ENCODE measurements at places on chromosomes 13 and 19. TPM values are rescaled to one million over a fixed set of nuclear protein-coding genes. Genes with fewer than 3 reads are reported as not detected.

NXNL1 gene
- total RNA-seq, result 0.24 TPM

ACER1 gene
- total RNA-seq, result not detected

PSG11 gene
- not detected for total RNA-seq

YJEFN3 gene
- 5.8 TPM for total RNA-seq

DNA sequence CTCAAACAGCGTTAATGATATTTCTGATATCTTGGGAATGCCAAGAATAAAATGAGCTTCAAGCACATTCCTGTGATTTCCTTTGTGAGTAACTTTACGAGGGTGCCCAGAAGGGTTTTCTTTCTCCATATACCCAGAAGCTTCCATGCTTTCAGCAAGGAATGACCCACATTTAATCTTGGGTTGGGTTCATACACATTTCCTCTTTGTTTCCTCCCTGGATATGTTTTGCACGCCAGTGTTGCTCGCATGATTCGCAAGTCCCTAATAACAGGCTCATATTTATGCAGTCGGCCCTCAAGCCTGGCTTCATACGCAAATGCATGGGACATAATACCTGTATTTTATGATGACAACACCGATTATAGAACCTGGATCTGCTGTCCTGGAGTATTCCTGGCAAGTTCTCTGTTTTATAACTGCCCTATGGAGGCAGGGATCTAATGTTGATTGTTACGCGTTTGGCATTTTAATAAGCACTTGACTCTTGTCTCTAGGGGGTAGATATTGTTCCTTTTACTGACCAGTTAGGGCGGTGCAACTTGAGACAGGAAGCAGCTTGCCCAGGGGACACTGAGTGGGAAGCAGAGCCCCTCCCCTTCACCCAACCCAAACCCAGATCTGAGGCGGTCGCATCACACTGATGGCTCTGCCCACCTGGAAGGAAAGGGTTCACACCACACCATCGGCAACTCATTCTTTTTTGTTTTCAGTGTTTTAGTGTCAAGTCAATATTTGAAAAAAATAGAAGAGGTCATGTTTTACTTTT is 220.4 kb upstream of the SOX1 start:
- DNase-seq, result no peak

GRCh38 chr19:5955636-5955935 is 22.4 kb downstream of the RANBP3 start:
- no peak for DNase-seq

DNA sequence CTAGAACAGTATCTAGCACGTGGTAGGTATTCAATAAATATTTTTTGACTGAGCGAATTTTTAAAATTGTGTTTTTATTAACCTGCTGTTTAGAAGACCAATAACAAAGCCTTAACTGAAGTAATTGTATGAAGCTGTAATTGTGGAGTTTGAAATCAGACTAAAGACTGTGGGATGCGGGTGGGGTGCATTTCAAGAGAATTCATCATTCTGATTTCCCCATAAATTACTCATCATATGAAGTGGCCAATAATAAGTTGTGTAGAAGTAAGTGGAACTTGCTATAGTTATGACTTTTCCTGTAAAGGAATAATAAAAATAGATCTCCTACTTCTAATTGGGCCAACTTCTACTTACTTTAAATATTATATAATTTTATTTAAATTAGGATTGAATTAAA is 449.3 kb downstream of the PCDH9 start:
- DNase-seq, result no peak

GRCh38 chr19:10288662-10289166 is 1.0 kb upstream of the ICAM5 start:
- DNase-seq, result no peak

- DNase-seq, result no peak
These were observed 8.4 kb downstream of the PCDH9 start for GRCh38 chr13:67221630-67222226.

- no peak for DNase-seq
These were observed 3.1 kb upstream of the KLK1 start for GRCh38 chr19:50826492-50827240.

All from Right ventricle myocardium superior (tissue), 1 donor.